ENCODE measurements at places on chromosomes 16 and 17.
A peak's percentile ranks its signal among the peaks of the same experiment; 100 is the strongest.

- no peak for DNase-seq
Observed at GRCh38 chr16:27795992-27796614, 246.2 kb downstream of the KATNIP start.

GRCh38 chr17:15509095-15509494 is 41.7 kb upstream of the CDRT4 start:
- DNase-seq: no peak

- no peak for DNase-seq
Observed at GRCh38 chr16:11049396-11050059, 105.2 kb downstream of the CLEC16A start.

DNA sequence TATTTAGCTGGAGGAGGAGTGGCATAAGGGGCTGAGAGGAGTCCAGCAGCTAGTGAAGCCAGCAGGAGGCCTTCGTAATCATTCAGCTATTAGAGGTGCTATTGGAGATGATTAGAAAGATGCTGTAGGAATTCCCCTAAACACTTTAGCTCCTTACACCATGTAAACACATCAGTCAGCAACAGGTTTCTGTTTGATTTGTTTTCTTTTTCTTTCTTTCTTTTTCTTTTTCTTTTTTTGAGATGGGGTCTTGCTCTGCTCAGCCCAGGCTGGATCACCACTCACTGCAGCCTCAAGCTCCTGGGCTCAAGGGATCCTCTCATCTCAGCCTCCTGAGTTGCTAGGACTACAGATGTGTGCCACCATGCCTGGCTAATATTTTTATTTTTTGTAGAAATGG is 10.6 kb upstream of the SEPHS2 start:
- peak; percentile 42 for DNase-seq

DNA sequence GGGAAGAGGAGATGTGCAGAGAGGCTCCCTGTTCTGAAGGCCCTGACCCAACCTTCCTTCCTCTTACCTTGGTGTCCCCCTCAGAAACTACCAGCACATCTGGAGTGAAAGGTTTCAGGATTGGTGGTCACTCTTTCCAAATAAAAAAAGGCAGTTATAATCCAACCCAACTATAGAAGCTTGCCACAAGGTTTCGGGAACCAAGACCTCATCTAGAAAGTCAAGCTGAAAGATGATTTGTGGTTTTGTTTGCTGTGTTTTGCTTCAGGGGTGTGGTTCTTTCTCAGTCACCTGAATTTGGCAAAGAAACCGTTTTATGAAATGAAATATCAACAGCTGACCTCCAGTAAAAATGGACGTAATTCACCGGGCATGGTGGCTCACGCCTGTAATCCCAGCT is 19.3 kb downstream of the SHMT1 start:
- peak; percentile 52 for DNase-seq

- DNase-seq: no peak
Observed at GRCh38 chr17:65629234-65629690, 67.8 kb upstream of the AXIN2 start.

GRCh38 chr16:7820816-7821215 is 488.2 kb downstream of the RBFOX1 start:
- DNase-seq: no peak

GRCh38 chr16:56163938-56164337 is 27.4 kb upstream of the GNAO1 start:
- DNase-seq: peak; percentile 19

DNA sequence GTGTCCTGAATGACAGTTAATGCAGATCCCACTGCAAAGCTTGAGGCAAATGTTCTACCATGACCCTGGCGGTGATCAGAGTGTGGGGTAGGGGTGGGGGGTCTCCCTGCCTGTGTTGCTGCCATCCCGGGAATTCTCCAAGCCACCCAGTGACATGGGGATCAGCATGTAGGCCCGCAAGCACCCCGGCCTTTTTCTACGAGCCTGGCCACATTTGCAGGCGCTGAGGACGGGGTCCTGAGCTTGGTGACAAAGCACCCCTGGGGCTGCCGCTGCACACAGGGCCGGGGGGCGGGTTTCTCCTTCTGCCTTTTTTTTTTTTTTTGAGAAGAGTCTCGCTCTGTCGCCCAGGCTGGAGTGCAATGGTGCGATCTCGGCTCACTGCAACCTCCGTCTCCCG is 35.8 kb downstream of the SLC7A5 start:
- no peak for DNase-seq

DNA sequence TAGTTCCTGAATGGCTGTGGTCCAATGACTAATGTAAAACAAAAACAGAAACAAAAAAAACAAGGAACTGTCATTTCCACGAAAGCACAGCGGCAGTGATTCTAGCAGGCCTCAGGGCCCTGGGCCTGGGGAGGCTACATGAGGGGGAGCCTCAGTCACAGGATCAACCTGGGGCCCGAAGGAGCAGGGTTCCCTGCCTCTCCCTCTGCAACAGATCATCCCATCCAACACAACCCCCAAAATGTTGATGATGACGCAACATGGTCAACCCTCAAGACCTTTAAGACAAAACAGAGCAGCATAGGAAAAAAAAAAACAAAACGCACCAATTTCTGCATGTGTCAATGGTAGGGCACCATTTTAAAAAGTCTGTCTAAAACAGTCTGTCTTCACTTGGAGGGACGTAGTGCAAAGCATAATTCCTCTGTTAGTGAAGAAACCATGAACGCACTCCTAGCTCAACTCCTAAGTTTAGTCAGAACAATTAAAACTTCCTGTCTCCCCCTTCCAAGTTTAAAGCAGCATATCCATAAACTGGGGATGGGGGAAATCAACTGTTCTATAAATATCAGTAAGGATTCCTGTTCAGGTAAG is 32.3 kb downstream of the AXIN2 start:
- no peak for DNase-seq

DNA sequence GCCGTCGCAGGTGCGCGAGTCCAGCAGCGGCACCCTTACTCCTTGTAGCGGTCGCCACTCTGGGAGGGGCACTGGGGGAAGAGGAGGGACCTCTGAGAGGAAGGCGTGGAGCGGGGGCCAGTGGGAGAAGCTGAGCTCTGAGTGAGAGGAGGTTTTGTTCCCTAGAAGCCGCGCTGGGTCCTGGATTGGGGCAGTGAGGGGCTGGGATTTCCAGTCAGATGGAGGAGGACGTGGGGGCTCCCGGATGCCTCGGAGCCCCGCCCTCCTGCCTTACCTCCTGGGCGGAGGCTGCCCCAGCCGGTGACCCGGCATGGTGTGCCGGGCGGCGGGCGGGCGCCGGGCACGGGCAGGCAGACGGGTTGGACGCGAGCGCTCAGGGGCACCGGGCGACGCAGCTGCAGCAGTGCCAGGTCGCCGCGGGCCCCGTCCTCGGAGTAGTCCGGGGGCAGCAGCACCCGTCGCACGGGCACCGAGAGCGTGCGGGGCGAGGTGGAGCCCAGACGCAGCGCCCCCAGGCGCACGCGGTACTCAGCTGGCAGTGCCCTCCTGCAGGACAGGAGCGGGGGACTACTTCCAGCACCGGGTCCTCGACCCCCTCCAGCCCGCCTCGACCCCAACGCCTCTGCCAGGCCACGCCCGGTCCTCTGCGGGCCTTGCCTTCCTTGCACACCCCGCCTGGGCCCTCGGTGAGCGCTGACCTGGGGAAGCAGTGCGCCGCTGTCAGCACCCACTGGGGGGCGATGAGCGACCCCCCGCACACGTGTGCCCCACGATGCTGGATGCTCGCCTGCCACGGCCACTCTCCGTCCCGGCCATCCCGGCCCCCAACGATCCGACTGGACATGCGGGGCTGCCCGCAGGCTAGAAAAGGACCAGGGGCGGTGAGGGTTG is 2.0 kb downstream of the PRSS33 start:
- no peak for DNase-seq

DNA sequence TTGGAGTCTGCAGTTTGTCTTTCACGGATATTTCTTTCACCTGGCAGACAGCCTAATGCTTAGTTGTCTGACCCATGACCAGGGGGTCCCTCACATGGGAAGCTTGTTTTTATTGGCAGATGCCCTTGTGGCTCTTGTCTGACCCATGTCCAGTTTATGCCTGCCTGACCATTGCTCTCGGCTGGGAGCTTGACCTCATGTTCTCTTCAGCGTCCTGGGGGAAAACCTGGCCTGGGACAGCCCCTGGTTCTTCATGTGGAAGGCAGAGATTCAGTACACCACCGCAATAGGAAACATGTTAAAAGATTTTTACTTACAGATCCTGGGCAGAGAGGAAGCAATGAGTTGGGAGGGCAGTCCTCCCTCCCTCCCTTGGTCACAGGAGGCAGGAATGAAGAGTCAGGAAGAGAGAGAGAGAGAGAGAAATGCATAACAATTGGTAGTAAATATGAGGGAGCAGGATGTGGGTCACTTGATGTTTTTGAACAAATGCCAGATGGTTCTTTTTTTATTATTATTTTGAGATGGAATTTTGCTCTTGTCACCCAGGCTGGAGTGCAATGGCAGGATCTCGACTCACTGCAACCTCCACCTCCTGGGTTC is 302.7 kb upstream of the MYOCD start:
- no peak for DNase-seq

- DNase-seq: no peak
Observed at GRCh38 chr16:23348579-23349469, 46.7 kb downstream of the SCNN1B start.

DNA sequence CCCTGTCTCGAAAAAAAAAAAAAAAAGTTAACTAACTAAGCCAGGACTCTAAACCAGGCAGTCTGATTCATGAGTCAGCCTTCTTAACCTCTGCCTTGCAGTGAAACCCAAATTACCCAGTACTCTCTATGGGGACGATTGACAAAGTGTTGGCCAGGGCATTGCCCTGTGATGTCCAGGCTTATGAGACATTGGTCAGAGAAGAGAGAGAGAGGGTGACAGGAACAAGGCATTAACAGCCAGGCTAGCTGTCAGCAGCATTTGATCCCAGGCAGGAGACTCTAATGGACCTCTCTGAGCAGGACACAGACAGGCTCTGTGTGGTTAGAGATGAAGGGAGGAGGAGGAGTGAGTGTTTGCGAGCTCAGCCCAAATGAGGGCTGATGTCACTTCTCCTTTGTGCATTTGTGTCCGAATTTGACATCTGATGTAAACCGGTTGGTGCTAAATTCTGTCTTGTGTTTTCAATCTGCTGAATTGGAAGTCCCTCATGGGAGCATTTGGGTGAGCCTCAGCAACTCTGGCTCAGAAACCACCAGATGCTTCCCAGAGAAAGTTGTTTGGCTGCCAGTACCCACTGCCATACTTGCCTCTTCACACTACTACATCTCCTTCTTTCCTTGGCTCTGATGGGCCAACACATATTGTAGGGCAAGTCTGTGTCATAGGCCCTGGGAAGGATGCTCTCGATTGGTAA is 4.3 kb upstream of the MYL4 start:
- peak; percentile 52 for DNase-seq

GRCh38 chr16:74586948-74587347 is 20.0 kb downstream of the GLG1 start:
- DNase-seq: no peak

DNA sequence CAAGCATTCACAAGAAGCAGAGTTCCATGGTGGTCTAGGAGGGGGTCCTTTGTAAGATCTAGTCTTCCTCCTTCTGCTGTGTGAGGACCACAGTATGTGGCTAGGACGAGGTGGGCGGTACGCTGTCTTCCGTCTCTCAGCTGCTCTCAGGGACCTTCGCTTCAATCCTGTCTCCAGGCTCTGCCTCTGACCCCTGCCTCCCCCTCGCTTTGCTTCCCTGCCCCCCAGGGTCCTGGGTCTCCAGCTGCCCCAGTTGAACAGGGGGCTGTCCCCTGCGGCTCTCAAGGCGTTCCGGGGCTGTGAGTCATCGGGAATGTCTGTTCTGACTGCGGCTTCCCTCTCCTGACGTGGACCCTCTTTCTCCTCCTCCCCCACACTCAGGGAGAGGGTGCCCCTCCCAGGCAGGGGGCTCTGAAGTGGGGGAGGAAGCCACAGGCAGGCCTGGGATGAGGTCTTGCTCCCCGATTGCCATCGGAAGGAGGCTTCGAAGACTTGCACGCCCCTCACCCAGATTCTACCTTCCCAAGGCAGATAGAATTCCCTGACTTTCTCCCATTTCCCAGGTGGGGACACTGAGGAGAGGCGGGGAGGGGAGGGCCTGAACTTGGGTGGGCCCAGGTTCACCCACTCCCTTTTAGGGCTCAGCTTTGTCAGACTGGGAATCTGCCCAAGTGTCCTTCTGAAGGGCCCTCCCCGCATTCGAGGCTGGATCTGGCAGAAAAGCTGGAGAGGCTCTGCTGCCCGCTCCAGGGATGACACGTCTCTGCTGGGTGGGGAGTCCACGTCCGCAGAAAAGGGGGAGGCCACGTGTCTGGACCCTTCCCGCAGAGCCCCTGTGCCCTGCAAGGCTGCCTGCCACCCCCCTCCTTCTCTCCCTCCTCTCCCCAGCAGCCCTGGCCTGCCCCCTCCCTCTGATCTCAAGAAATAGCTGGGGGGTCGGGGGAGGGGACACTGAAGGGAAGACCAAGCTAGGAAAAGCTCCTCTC is 9.1 kb upstream of the COL1A1 start:
- no peak for DNase-seq

GRCh38 chr17:59094861-59095530 is 11.7 kb downstream of the TRIM37 start:
- no peak for DNase-seq

DNA sequence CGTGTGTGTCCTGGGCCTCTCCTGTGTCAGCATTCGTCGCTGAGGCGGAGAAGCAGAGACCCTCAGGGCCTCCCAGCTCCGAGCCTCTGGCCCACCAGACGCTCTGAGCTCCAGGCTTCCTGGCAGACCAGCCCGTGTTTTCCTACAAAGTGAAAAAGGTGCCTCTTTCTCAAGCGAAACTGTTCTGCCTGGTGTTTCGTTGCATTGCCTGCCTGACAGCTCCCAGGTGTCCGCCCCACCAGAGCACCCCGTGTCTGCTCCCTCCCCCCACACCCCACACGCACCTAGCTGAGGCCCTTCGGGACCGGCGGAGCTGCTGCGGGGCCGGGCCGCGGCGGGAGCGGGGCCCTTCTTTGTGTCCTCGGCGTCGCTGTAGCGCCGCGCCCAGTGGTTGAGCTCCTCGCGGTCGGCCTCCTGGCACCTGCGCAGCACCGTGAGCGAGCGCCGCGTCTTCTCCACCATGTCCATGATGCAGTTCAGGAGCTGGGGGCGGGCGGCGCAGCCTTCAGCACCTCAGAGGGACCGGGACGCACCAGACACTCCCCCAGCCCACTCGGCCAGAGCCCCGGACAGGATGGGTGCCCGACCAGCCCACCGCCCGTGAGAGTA is 14.7 kb upstream of the PABPN1L start:
- no peak for DNase-seq
